ENCODE measurements at places on chromosomes 12 and 14.

DNA sequence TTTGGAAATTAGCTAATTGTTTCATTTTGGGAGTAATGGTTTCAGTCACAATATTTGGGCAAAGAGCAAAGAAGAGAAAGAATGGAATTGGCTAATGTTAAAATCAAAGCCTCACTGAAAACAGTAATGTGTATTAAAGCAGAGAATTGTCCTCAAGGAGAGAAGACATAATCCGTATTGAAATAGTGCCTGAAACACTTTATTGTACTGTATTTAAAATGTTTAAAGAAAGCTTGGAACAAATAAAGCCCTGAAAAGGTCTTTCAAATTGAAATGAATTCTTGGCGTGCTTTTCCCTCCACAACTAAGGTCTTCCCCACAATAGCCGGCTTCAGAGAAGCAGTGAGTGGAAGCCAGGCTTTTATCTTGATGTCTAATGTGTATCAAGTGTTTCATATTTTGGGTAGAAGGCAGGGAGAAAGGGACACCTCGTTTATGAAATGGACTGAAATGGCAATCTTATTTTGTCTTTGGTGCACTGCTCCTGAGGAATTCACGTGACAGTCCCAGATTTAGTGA is 212.9 kb upstream of the CRY1 start:
- no peak for DNase-seq

DNA sequence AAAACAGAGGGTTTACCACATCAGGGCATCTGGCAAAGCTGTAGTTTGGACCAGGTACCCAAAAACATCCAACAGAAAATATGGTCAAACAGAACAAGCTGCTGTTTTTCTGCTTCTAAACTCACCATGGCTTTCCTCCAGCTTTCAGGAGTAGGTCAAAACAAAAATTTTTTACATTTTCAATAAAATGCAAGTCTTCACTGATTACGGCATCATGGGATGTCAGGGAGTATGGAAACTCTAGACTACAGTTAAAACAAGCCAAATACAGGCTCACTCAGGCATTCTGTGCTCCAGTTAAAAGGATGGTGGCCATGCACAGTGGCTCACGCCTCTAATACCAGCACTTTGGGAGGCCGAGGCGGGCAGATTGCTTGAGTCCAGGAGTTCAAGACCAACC is 47.1 kb upstream of the PSMA6 start:
- no peak for DNase-seq

GRCh38 chr12:90245391-90245790 is 536.8 kb upstream of the ATP2B1 start:
- DNase-seq, result no peak

- DNase-seq, result no peak
Observed at GRCh38 chr14:54734966-54735365, 167.7 kb downstream of the GCH1 start.

DNA sequence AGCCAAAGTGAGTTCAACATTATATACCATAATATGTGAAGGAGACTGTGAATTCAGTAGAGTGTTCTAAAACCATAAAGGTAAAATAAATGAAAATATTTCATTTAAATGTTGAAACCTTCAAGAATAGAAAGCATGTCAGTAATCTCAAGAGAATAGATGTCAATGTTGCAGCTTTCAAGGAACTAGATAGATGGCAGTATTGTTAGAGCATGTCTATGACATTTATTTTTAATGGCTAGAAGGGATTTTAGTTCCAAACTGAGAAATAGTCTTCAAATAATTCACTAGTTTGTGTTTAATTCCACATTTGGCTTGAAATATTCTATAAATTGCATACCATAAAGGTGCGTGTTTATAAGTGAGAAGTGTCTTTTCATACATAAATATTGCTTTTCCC is 326.5 kb downstream of the FLRT2 start:
- DNase-seq, result no peak

DNA sequence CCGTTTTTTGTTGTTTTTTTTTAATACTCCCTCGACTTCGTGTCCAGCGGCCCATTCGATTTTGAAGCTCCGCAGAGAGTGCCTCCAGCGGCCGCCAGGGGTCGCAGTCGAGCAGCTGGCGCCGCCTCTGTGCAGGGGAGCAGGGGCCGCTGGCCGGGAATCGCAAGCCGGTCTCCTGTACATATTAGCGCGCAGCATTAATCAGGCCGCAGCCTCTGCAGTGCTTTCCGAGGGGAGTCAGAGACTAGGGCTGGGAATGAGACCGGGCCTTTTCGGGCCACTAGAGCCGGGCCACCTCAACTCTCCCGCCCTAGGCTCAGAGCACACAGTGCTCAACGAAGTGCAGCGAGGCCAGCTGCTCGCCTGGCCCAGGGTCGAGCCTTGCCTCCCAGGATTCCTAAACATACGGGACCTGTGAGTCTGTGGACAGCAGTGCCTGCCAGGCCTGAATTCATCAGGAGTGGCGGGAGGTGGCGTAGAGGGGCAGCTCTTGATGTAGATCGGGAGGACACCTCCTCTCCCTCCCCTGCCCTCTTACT is 81.8 kb downstream of the EMP1 start:
- DNase-seq, result no peak

GRCh38 chr12:168763-169525 is 45.0 kb downstream of the SLC6A12 start:
- DNase-seq, result no peak

- no peak for DNase-seq
Observed at GRCh38 chr14:24013654-24014514, 25.2 kb downstream of the DHRS4L2 start.

DNA sequence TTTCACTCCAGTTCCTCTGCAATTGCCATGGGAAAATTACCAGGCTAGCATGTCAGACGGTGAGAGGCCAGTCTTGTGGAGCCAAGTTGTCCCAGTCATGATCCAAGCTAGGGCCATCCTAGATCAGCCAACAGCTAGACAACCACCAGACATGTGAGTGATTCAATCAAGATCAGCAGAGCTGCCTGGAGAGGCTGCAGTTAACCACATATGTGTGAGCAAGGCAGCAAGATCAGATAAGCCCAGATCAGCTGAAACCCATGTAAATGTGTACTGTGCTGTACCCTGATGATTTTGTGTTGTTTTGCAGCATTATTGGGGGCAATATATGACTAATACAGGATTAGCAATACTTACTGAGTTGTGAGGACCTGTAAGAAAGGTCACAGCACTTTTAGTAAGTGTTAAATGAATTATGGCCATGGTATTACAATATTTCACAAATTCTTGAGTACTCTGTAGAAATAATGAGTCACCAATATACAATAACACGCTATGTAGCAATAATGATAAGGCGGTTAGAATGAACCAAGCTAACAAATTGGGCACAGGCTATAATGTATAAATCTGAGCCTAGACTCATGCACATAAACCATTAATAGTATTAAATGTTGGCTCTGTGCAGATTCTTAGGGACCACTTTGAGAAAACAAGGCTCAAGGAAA is 91.4 kb downstream of the SUDS3 start:
- no peak for DNase-seq
